ENCODE measurements at places on chromosomes 12 and 14. TPM values are rescaled to one million over a fixed set of nuclear protein-coding genes. Genes with fewer than 3 reads are reported as not detected.

DNA sequence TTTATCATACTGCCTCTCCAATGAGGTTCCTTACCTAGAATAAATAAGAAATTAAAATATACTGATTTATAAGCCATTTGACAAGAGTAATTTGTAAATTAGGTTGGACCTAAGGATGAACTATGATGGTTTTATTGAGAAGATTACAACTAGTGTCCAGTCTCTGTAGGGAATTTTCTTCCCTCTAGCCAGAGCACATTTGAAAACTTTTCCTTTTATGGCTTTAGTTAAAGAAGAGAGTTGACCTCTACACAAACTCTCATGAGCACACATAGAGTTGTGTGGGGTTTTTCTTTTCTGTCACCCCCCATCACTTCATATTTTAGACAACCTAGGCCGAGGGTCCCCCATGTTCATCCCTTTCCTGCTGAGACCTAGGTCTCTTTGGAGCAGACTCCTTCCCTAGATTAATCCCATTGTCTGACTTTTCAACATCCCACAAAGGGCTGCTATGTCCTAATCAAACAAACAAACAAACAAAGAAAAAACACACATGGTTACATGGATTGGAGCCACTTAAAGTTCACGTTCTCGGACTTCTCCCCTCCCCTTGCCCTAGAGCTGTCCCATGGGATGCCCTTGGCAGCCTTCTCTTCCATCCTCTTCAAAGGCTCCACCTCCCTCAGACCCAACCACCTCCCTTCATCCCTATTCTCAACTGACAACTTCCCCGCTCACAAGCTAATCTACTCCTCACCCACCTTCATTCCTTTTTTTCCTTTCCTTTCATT, 40.7 kb downstream of the GPR135 start:
- peaks cover 31% of the 10 kb centered on the region for H3K27me3 ChIP-seq
- no peak overlapping the region for H3K4me3 ChIP-seq
- H3K4me1 ChIP-seq, result peaks cover 3% of the 10 kb centered on the region

GRCh38 chr12:53997204-53998109, 2.5 kb upstream of the HOXC9 start:
- H3K4me3 ChIP-seq, result peak overlapping the region; percentile 75
- peak overlapping the region; percentile 24 for H3K27ac ChIP-seq
- H3K4me1 ChIP-seq, result peaks cover 29% of the 10 kb centered on the region
- DNase-seq, result no peak

DNA sequence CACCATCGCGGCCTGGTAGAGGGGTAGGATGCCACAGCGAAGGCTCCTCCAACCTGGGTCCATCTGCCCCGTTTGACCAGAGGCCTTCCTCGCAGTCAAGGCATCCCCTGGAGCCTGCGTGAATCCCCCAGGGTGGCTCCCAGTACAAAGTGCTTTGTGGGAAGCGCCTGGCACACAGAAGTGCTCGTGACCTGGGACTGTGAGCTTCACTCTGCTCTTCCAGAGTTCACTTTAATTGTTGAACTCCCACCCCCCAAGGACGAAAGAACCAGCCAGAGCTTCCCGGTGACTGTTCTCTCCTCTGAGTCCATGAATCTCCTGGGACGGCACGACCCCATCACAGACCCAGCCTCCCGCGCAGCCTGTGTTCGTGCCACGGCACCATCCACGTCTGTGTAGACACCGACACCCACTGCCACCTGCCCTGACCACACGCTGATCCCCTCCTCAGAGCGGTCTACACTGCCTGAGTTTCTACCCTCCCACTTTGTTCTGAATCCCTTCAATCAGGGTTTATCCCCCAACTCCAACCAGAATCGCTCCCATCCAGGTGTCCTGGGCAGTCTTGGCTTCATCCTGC, 15.9 kb downstream of the P2RX2 start:
- no peak overlapping the region for H3K4me3 ChIP-seq
- no peaks in the 10 kb centered on the region for H3K27me3 ChIP-seq
- peaks cover 6% of the 10 kb centered on the region for H3K4me1 ChIP-seq
- H3K27ac ChIP-seq, result no peak overlapping the region

DNA sequence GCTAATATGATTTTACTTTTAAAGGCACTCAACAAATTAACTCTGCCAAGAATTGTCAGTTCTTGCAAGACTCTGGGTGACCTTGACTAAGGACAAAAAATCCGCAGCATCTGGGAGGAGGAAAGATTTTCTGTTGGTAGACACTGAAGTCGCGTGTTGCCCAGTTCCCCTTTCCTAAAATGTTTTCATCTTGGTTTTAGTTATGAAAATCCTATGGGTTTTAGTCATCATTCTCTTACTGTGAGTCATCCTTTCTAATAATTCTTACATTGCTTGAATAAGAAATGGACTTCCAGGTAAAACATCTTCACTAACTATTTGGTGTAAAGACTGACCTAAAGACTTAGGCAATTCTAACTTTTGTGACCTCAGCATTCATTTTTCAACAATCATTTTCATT, 9.1 kb downstream of the GSG1 start:
- H3K36me3 ChIP-seq, result no peaks in the 10 kb centered on the region
- H3K27ac ChIP-seq, result no peak overlapping the region
- DNase-seq, result no peak
- H3K4me1 ChIP-seq, result peaks cover 14% of the 10 kb centered on the region
- no peak overlapping the region for H3K4me3 ChIP-seq
- peaks cover 25% of the 10 kb centered on the region for H3K27me3 ChIP-seq

DNA sequence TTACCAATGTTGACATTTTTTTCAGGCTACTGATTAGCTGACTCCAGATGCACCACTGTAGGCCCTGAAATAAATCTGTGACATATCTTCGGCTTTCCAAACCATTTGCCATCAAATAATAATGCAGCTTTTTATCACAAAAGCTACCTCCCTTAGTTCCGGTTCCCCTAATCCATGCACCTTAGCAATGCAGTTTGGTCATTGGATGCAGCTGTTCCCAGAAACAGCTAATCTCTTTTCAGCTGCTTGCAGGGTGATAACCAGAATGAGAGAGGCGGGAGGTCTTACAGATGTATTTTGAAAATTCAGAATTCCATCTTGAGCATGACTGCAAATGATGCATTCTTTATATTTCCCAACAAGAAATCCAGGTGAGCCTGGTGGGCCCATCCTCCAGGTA, 646.2 kb downstream of the SOX5 start:
- H3K27me3 ChIP-seq, result no peaks in the 10 kb centered on the region
- DNase-seq, result no peak
- H3K36me3 ChIP-seq, result no peaks in the 10 kb centered on the region
- H3K4me1 ChIP-seq, result no peaks in the 10 kb centered on the region
- H3K27ac ChIP-seq, result no peak overlapping the region

- no peak overlapping the region for H3K4me3 ChIP-seq
- H3K4me1 ChIP-seq, result peaks cover 8% of the 10 kb centered on the region
- H3K27me3 ChIP-seq, result peaks cover 41% of the 10 kb centered on the region
- no peak for DNase-seq
These were observed 9.0 kb downstream of the ASIC1 start for GRCh38 chr12:50066402-50066801.

GRCh38 chr12:110079477-110080400, 31.4 kb upstream of the C12orf76 start:
- H3K27me3 ChIP-seq, result no peaks in the 10 kb centered on the region
- H3K4me1 ChIP-seq, result peaks cover 20% of the 10 kb centered on the region
- DNase-seq, result peak; percentile 44
- H3K36me3 ChIP-seq, result peaks cover 2% of the 10 kb centered on the region
- H3K27ac ChIP-seq, result peak overlapping the region; percentile 93
- H3K4me3 ChIP-seq, result peak overlapping the region; percentile 70

GRCh38 chr14:102028733-102029132, 58.1 kb downstream of the HSP90AA1 start:
- H3K4me1 ChIP-seq, result no peaks in the 10 kb centered on the region
- no peaks in the 10 kb centered on the region for H3K27me3 ChIP-seq
- H3K4me3 ChIP-seq, result no peak overlapping the region
- H3K27ac ChIP-seq, result peak overlapping the region; percentile 76

The ARG2 gene
- total RNA-seq, result 5.1 TPM

- no peaks in the 10 kb centered on the region for H3K27me3 ChIP-seq
- no peak for DNase-seq
- H3K4me1 ChIP-seq, result peaks cover 10% of the 10 kb centered on the region
- H3K36me3 ChIP-seq, result peaks cover 12% of the 10 kb centered on the region
- no peak overlapping the region for H3K4me3 ChIP-seq
These were observed 36.3 kb downstream of the LIMA1 start for GRCh38 chr12:50246873-50247612.

All from T-helper 17 cell (primary cell).